ENCODE measurements at places on chromosomes 5 and 9. TPM values are rescaled to one million over a fixed set of nuclear protein-coding genes. Genes with fewer than 3 reads are reported as not detected.

GRCh38 chr9:130681769-130682420 lies 11.7 kb upstream of the EXOSC2 start:
- no peak for DNase-seq

DNA sequence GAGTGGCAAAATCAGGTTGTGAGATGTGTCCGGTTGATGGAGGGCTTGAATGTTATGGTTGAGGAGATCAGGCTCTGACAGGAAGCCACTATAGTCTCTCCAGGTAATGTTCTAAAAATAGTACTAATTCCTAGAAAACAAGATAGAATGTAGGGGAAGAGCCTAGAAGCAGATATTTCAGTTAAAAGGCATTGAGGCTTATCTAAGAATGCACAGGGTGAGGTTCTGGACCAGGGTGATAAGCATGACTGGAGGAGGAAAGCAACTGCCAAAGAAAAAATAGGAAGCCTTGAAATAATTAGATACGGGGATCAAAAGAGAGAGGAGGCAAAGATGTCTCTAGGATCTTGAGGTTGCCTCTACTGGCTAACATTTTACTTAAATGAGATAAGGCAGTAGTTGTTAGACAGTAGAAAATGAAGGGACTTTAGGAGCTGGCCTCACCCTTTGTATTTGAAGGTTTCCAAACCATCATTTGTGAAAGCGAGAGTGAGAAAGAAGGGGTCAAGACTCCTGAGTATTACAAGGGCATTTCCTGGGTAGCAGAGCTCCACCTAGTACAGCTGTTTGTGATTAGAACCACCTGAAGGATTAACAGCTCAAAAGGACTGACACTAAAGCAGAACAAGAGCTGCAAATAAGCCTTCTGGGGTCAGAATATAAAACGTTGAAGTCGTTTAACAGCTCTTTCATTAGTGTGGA lies 15.4 kb upstream of the ARL15 start:
- DNase-seq: no peak

GRCh38 chr9:136182850-136183422 lies 22.0 kb downstream of the LHX3 start:
- no peak for DNase-seq

GRCh38 chr9:36031774-36032555 lies 4.7 kb upstream of the RECK start:
- DNase-seq: no peak

- DNase-seq: no peak
Measured at GRCh38 chr5:198516-199196, 7.4 kb downstream of the LRRC14B start.

- no peak for DNase-seq
Measured at GRCh38 chr5:2762744-2763532, 11.5 kb upstream of the IRX2 start.

PLK2 gene
- total RNA-seq: 67.3 TPM

DNA sequence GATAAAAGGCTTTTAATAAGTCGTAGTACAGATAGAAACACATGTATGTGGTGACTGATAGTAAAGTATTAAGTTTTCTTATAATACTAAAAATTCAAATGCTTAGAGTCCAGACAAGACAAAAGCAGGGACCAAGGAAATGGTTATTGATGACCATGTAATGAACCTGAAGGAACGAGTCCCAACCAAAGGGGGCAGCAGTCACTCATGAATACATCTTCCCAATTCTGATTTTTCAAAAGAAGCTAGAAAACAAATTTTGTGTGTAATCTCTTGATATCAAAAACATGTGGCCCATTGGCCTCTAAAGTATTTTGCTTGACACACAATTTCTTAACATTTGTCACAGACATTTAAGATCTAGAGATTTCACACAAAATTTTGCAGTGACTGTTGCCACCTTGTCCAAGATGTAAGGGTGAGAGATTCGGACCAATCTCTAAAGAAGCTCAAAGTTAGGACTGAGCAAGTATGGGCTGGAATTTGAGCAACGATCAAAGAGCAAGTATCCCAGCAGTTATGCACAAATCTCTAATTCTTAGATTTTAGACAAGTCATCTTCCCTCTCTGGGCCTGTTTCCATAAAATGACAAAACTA lies 66.8 kb downstream of the ARL15 start:
- peak; percentile 28 for DNase-seq

- no peak for DNase-seq
Measured at GRCh38 chr5:142615948-142616347, 69.9 kb downstream of the FGF1 start.

- DNase-seq: no peak
Measured at GRCh38 chr5:107422494-107422893, 248.2 kb downstream of the EFNA5 start.

WNT8A gene
- total RNA-seq: not detected

RFK gene
- total RNA-seq: 27.3 TPM

GRCh38 chr5:35668319-35668718 lies 50.7 kb downstream of the SPEF2 start:
- DNase-seq: no peak

DOK3 gene
- 1.1 TPM for total RNA-seq

NTRK2 gene
- total RNA-seq: 0.39 TPM

DNA sequence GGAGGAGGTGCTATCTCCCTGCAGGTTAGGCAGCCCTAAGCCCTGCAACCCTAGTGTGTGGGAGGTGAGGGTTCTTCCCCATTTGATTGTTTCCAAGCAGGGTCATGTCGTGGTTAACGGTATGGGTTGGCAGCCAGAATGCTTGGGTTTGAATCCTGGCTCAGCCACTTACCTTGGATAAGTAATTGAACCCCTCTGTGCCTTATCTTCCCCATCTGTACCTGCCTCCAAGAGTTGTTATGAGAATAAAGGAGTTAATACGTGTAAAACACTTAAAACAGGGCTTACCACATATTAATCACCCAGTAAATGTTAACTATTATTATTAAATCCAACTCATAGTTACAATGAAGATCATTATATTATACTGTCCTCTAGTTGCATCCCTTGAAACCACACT lies 52.2 kb upstream of the SPATA31E1 start:
- no peak for DNase-seq

CDC25C gene
- total RNA-seq: 25.1 TPM

- peak; percentile 43 for DNase-seq
Measured at GRCh38 chr9:79362100-79363081, 209.4 kb upstream of the TLE4 start.

OTULINL gene
- 1.2 TPM for total RNA-seq

PCDHGC3 gene
- 50.8 TPM for total RNA-seq

DNA sequence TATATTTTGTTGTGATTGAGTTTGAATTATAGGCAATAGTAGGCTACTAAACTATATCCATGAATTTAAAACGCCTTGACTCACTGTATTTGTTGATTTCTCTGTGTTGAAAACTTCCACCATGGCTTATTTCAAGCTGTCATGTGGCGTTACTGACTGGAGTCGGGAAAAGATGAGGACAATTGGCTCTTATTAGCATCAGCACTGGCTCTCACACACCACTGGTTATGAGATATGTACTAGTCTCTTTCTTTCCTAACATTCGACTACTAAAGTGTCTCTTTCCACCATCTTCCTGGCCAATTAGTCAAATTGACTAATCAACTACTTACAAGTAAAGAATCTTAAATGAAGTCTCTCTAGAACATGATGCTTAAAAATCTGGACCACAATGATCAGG lies 9.1 kb upstream of the DAB2 start:
- no peak for DNase-seq

C9orf72 gene
- total RNA-seq: 6.4 TPM

DNA sequence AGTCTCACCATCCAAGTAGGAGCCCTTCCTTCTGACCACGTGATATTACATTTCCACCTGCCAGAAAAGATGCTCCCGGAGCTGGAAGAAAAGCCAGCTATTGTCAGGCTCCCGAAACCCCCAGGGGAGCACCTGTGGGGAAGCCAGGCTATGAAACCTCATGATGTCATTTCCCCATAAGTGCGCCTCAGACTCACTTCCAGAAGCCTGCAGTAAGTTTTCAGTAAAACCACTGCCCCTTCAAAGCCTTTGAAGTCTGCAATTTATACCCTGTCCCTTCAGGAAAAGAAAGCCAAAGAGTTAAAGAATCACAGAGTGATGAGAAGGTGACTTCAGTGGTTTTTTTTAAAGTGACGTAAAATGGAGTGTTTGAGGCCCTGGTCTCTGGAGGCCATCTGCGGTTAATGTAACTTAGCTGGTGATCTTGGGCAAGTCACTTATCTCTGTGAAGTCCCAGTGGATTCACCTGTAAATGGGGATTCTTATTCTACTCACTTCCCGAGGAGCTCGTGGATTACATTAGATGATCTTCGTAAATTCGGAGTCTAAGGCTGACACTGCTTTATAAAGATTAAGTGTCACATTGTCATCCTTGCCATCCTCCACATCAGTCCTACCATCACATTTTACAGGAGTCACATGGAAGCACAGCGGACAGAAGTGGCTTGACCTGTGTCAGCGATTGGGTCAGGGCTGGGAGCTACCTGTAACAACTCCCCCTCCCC lies 2.6 kb upstream of the SEMA6A start:
- DNase-seq: no peak

RRAGA gene
- total RNA-seq: 59.0 TPM

- DNase-seq: no peak
Measured at GRCh38 chr9:130443840-130444492, 795 bp upstream of the ASS1 start.

GABRA1 gene
- 2.4 TPM for total RNA-seq

DNA sequence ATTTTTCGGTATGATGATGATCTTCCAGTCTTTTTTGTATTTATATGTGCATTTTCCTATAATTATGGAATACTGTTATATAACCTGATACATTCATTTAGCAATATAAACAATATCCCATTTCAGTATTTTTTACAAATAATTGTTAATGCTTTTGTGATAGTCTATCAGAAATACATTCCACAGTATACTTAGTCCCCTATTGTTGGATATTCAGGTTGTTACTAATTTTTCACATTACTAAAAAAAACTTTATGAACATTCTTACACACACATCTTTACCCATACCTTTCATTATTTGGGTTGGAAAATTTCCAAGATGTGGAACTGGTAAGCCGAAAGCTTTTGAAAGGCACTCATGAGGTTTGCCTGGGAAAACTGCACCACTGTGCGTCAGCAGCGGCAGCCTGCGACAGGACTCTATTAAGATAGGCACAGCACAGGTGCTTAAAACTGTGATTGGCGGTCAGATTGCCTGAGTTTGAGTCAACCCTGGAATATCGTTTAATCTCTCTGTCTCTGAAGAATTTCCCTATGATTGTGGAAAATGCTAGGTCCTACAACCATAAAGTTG lies 147.5 kb upstream of the ERCC6L2 start:
- DNase-seq: no peak

DNA sequence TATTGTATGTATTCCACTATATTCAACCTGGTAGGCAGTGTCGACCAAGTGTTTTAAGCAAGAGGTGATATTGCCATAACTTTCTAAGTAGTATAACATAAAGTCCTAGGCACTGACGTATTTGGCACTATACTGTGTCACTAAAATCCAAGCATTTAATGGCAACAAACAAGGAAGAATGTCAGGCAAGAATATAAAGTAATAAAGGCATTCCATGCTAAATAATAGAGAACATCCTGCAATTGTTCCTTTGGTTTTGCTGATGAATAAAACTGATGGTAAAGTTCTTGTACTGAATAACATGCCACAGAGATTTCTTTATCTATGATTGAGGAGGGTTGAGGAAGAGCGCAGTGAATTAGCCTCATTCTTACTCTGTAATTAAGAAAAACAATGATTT lies 256.9 kb downstream of the HINT1 start:
- no peak for DNase-seq

- peak; percentile 60 for DNase-seq
Measured at GRCh38 chr9:31597977-31598376, 786.5 kb upstream of the ACO1 start.

DNA sequence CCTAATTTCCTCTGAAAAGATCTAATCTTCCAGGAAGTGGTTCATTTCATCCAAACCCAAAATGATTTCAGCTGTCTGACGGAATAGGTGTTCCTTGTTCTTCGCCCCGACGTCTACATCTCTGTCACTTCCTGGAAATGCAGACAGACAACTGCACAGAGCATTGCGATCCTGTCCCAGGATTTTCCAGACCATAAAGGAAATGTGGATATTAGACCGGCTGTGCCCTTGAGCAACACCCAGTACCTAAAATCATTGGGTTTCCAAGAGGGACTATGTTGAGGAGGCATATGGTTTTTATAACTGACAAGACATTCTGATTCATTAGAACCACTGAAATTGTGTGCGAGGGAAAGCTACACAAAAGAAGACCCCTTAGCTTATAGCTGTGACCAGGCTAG lies 74.2 kb downstream of the MSX2 start:
- no peak for DNase-seq

DNA sequence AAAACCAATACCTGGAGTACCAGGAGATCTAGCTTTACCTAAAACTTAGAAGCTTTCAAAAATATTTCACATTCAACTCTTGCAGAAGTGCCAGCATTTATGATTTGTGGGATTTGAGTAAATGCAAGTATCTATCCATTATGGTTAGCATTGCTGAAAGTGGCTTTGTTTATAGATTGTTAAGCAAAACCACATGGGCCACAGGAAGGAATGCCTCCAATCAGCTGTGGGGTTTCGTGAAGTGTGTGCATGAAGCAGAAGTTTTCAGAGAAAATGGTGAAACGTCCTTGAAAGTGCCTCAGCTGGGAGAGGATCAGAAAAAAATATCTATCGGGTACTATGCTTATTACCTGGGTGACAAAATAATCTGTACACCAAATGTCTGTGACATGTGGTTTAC lies 4.2 kb downstream of the LECT2 start:
- peak; percentile 39 for DNase-seq

MCTP1 gene
- 3.3 TPM for total RNA-seq

GRCh38 chr5:133405275-133406034 lies 206.9 kb downstream of the FSTL4 start:
- no peak for DNase-seq

DNA sequence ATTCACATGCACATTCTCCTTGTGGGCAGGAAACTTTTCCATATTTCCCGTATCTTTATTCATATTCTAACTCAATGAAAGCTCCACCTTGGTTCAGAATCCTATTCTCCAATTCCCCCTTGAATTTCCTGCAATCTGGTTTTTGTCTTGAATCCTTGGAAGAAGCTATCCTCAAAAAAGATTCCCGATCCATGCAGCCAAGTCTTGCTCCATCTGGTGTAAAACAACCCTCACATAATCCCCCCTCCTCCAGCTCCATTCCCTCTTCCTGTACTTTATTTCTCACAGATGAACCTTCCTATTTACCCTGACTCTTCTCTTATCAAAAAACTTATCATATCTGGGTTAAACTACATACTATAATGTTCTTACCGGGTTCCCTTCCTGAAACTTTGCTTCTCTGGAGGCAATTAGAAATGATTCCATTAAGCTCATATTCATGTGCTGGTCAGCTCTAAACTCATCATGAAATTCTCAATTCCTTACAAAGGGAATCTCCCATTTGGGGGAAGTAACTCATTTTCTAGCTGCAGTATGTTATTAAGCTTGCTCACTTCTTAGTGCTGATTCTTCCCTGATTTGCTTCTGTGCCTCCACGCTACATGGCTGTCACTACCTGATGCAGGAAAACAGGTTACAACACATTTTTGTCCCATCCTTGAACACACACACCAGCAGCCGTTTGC lies 81.7 kb downstream of the GNAQ start:
- DNase-seq: no peak

- peak; percentile 39 for DNase-seq
Measured at GRCh38 chr9:88593537-88594185, 58.7 kb downstream of the NXNL2 start.
